ENCODE measurements at places on chromosomes 2 and 18.
A peak's percentile ranks its signal among the peaks of the same experiment; 100 is the strongest.

DNA sequence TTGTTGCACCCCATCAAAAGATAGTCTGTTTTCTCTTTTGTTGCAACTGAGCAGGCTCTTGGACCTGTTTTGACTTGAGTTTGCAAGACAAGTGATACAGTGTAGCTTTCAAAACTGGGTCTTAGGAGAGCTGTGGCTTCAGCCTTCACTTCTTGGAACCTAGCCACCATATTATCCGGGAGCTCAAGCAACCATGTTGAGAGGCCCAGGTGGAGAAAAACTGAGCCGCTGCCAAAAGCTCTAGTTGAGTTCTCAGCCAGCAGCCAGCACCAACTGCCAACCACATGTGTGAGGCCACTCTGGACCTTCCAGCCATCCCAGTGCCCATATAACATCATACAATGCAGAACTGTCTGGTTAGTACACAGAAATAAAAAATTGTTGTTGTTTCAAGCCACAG is 5.4 kb downstream of the CACNB4 start:
- no peak for DNase-seq

DNA sequence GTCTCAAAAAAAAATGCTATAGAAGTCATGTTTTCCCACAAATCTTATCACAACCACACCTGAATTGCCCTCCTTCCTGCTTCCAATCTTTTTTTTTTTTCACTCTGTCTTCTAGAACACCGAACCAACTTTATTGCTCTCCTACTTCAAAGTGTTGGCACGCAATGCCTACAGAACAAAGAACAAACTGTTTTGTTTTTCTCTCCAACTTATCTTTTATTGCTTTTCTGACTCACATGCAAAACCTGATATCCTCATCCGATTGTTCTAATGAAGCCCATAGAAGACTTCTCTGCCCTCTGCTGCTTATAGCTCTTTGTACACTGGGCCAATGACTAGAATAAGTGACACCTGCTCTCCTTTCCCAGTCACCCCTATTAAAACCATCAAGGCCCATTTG is 602.8 kb downstream of the EPHA4 start:
- DNase-seq, result no peak

- no peak for DNase-seq
Measured at GRCh38 chr2:73716543-73717250, 20.4 kb downstream of the TPRKB start.

DNA sequence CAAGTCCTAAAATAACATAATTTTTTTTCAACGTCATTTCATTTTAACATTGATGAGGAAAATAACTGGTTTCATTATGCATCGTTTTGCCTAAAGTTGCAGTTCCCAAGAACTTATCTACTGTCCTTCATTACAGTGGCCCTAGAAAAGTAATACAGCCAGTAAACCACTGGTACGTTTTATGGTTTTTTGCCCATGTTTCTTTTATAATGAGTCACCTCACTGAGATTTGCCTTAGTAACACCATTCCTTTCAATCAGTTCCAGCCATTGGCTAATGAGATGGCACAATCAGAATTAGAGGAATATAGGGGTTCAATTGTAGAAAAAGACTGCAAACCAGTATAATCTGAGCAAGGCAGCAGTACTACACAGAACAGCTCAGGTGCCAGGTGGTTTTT is 422.6 kb upstream of the LYPD1 start:
- no peak for DNase-seq

DNA sequence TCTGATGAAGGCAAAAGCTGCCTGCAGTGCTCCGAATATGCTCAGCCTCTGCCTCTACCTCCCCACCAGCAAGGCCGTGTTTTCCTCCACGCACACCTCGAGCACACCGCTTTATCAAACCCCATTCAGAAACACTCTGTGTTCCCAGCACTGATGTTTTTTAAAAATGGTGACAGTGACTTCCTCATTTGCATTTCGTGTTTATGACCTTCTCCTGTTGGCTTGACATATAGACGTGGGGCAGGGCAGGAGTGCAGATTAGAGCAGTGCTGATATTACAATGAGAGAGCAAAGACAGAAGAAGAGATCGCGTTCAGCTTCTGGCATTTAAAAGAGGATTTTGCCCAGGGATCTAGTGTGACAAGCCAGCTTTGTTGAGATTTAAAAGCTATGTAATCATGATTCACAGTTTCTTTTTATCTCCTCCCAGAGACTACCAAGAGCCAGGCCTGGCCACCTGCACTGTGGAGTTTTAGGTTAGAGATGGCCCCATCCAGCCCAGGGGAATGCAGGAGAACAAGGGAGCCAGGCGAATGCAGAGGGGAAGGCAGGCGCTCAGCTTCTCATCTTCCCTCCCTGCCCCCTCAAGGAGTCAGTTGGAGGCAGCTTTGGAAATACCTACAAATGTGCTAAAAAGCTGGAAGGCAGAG is 61.5 kb upstream of the NEDD4L start:
- DNase-seq, result peak; percentile 26

- no peak for DNase-seq
Measured at GRCh38 chr18:59719544-59720181, 22.4 kb upstream of the CCBE1 start.

DNA sequence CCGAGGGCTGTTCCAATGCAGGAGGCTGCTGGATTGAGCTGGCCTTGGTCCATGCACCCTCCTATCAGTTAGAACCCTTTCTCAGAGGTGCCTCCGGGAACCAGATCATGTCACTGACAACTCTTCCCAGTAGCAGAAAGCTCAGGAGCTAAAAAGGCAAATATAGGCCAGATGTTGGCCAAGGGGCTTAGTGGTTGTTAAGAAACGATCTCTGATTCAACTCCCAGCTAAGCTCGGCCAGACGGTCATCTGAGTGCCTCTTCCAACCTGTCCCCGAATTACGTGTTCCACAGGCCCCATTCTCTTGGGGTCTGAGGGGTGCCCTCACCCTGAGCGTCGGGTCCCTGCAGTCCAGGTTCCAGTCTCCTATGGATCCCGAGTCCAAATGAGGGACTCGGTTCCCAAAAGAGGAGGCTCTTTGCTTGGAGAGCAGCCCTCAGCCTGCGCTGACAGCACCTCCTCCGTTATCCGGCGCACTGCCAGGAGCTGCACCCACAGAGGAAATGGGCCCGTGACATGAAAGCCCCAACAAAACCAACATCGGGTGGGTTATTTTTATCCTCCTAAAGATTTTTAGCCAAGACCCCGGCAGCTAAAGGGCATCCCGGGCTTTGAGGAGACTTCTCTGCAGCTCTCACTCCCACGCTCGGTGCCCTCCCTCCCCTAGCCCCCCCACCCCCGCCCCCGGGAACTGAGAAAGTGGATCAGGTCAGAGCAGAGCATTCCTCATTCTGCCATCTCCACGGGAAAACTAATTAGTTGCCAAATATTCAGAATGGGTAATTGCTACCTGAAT is 106.6 kb upstream of the ID2 start:
- DNase-seq, result no peak

- no peak for DNase-seq
Measured at GRCh38 chr2:84700006-84700405, 180.9 kb downstream of the TRABD2A start.

DNA sequence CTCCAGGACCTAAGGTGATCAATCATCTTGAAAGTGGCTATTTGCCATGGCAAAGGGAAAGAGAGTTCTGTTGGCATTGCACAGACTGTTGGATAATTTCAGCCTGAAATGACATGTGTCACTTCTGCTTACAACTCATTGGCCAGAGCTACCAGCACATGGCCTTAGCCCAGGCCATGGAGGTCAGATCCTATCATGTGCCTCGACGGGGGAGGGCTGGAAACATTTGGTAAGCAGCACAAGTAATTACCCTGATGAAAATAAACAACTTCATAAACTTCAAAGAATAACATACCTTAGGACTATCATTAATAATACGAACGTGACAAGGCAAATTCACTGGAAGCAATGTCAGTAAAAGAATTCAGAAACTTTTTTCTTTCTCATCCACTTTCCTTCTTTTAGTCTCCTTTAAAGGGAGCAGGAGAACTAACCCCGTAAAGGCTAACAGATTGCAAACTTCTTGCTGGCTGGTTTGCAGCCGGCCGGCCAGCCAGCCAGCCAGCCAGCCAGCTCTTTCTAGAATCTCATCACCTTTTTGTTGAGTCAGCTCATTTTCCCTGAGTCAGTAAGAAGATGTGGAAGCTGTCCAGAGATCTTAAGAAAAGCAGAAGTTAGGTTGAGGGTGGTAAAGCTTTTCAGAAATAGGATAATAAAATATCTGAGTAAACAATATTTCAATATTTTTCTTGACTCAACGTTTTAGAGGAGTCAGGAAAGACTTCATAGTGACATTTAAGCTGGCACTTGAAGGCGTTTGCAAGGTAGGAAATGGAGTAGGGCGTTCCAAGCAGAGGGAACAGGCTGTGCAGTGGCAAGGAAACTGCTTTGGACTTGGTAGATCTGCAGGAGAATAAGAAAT is 31.9 kb downstream of the CNRIP1 start:
- DNase-seq, result no peak

DNA sequence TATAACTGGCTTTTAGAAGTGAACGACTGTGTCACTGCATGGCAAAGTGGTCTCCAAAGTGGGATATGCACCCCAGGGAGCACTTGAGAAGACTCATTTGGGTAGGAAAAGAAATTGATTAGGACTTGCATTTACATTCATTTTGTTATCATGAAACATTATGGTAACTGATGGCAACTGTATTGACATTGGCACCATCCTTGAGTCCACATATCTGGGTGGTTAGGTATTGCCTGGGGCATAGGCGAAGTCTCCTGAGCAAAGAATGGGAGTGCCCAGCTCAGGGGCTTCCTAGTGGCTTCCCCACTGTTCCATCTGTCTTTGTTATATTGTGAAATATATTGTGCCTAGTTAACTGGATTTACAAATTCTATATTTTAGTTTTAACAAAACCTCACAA is 29.2 kb downstream of the SPATS2L start:
- DNase-seq, result peak; percentile 27

DNA sequence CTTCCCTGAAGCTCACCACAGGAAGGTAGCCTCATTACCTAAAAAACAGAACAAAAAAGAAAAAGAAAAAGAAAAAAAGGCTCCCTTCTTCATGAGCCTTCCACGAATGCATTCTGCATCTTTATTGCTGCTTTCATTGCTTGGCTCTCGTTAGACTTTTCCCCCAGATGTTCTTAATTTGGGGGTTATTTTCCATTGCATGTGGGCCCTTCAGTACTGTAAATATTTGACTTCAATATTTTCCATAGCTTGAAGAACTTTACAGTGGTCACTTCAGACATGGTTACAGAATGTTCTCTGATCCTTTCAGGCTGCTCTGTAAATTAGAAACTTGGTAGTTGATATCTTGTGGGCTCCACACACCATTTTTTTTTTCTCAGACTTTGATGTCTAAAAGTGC is 65.6 kb upstream of the COPS8 start:
- no peak for DNase-seq

- peak; percentile 46 for DNase-seq
Measured at GRCh38 chr2:145587922-145588321, 1068.0 kb upstream of the ZEB2 start.

DNA sequence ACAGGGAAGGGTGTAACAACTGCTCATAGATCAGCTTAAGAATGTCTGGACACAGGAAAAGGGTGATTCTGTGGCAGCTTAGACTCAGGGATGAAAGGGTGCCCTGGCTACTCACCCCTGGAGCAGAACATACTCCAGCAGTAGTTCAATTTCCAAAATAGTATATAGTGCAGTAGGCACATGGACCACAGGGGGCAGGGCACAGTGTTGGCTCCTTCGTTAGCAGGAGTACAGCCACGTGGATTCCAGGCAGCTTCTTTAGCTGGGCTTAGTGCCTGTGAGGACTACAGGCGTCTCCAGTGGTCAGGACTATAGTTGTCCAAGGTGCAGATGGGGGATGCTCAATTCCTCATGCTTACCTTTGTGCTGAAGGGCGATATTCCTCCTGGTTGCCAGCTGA is 277.5 kb upstream of the DDX18 start:
- DNase-seq, result no peak

DNA sequence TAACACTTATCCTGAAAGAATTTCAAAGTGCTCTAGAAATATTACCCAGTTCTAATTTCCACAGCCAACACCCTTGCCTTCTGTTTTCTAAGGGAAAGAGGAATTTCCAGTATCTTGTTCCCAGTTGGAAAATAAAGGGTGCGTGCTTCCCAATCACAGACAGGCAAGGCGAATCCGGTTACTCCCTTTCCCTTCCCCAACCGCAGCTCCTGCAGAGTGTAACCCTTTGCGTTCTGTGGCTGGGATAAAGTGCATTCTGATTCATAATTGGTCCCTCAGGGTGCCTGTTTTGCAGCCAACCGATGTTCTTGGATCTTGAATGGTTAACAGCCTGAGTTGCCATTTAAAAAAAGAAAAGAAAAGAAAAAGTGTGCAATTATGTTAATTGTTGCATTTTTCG is 40.6 kb upstream of the PGAP1 start:
- no peak for DNase-seq

GRCh38 chr18:23377669-23378301 is 75.3 kb upstream of the RIOK3 start:
- DNase-seq, result no peak

- DNase-seq, result peak; percentile 5
Measured at GRCh38 chr2:166057370-166058164, 70.3 kb downstream of the SCN1A start.

GRCh38 chr2:221559991-221560390 is 12.1 kb downstream of the EPHA4 start:
- DNase-seq, result no peak

DNA sequence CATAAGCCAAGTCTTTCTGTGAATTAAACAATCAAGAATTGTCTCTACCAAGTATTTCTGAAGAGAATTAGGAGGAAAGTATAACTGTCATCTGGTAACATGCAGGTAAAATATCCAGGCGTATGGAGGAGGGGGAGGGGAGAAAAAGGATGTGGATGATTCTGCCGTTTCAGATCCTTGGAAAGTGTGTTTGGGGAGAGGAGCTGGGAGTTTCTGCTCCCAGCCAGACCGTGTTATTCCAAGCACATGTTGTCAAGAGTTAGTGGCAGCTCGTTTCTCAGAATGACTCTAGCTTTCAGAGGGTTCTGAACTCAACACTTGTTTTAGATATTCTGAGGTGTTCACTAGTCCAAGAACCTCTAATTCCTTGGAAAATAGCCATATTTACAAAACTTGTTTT is 137.6 kb downstream of the FAM124B start:
- DNase-seq, result no peak

- no peak for DNase-seq
Measured at GRCh38 chr2:3913166-3913565, 209.8 kb downstream of the DCDC2C start.

GRCh38 chr2:126527836-126528490 is 128.0 kb upstream of the GYPC start:
- peak; percentile 16 for DNase-seq
